Activated CD4-positive, alpha-beta T cell treated with anti-CD3 and anti-CD28 coated beads for 36 hours (primary cell): ENCODE measurements at places on chromosomes 1 and 21. TPM values are rescaled to one million over a fixed set of nuclear protein-coding genes. Genes with fewer than 3 reads are reported as not detected.

Gene CFHR1
- total RNA-seq, result not detected

Gene MEX3A
- 0.48 TPM for total RNA-seq

Gene DNAJC28
- total RNA-seq, result 0.43 TPM

Gene OR6N1
- total RNA-seq, result not detected

Gene LMOD1
- total RNA-seq, result not detected

Gene CD247
- 149 TPM for total RNA-seq

Gene MTFR1L
- 30.8 TPM for total RNA-seq

Gene FOXO6
- not detected for total RNA-seq

Gene SPATA45
- total RNA-seq, result not detected

Gene RNU1-3
- 1,573 TPM for total RNA-seq

Gene NES
- total RNA-seq, result 0.02 TPM

Gene PLA2G2F
- not detected for total RNA-seq

Gene ERMAP
- 6.4 TPM for total RNA-seq

Gene CTNNBIP1
- total RNA-seq, result 11.0 TPM

Gene KRTAP12-2
- not detected for total RNA-seq

Gene ETV3L
- not detected for total RNA-seq
